ENCODE measurements at places on chromosomes 3 and 15.

DNA sequence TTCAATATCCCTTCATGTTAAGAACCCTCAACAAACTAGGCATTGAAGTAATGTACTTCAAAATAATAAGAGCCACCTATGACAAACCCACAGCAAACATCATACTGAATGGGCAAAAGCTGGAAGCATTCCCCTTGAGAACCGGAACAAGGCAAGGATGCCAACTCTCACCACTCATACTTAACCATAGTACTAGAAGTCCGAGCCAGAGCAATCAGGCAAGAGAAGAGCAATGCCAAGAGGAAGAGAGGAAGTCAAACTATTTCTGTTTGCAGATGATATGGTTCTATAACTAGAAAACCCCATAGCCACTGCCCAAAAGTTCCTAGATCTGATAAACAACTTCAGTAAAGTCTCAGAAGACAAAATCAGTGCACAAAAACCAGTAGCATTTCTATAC lies 161.9 kb downstream of the UBE2E2 start:
- no peak for DNase-seq

GRCh38 chr3:186551387-186551786 lies 7.2 kb upstream of the CRYGS start:
- DNase-seq: no peak

DNA sequence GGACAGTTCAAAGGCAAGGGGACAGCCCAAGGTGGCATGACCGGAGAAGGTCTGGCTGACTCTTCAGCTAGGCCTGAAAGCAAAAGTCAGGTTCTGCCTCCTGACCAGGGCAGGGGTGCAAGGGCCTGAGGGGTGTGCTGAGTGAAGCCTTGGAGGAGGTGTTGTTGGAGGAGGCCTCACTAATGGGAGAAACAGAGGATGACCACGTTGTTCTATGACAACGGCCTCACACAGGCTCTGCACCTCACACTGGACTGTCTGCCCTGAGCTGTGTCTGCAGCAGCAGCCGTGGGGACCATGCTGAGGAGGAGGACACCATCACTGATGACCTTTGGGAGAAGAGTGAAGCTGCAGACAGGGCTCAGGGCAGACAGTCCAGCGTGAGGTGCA lies 116.9 kb upstream of the ABHD17C start:
- no peak for DNase-seq

GRCh38 chr15:87777054-87777561 lies 479.4 kb downstream of the NTRK3 start:
- DNase-seq: peak; percentile 57

- no peak for DNase-seq
Observed at GRCh38 chr3:40045051-40045450, 235.6 kb downstream of the MYRIP start.

DNA sequence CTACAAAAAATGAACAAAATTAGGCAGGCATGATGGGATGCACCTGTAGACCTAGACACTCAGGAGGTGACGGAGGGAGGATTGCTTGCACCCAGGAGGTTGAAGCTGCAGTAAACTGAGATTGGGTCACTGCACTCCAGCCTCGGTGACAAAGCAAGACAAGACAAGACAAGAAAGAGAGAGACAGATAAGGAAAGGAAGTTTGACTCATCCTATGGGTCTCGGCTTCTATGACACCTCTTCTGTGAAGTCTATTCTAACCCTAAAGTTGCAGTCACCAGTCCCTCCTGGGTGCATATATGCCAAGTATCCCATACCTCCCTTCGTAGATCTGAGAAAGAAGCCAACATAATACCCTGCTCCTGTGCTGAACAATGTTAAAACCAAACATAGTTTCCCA lies 7.9 kb upstream of the ZMAT3 start:
- DNase-seq: no peak

DNA sequence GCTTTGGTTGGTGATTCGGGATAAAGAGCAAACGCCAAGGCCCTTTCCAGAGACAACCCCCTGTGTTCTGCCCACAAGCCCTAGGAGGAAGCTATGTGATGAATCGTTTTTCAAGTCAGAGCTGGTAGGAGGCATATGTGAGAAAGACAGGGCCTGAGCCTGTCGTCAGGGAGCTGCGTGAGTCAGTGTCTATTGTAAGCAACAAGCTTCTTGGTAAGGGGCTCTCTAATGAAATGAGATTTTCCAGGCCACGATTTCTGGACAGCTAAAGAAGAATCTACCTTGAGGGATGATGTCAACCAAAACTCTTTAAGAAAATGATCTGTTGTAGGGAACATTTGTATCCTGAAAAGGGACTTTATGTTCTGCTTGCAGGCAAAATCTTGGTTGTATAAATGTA lies 318.9 kb upstream of the IL12A start:
- DNase-seq: no peak

DNA sequence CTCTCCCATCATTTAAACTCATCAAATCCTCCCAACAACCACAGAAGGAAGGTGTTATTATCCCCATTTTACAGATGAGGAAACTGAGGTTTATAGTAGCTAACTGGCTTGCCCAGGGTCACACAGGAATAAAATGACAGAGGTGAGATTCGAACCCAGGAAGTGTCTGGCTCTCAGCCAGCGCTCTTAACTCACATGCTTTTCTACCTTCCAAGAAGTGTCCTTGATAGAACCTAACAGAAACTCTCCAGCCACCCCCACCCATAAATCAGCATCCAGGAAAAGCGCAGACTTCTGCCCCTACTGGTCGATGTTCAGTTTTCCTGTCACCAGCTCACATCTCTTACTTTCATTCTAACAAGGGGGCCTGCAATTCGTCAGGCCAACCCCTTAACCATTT lies 51.7 kb downstream of the SPATA12 start:
- DNase-seq: no peak

- DNase-seq: no peak
Observed at GRCh38 chr3:164326714-164327113, 751.6 kb downstream of the SI start.

- DNase-seq: no peak
Observed at GRCh38 chr3:32000877-32001276, 19.3 kb downstream of the ZNF860 start.

DNA sequence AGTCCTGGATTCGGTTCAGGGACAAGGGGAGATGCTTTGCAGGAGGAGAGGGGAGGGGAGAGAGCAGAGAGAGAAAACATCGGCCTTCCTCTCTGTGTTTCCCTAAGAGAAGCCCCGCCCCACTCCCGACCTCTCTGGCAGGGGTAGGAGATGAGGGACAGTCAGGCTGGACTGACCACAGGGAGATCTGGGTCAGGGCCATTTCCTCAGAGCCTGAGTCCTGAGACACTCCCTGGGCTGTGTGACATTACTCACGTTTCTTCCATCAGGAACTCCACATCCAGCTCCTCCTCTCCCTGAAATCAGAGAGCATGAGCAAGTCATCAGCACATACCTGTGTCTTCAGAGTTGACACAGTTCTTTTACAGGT lies 9.1 kb downstream of the PLA2G4D start:
- no peak for DNase-seq

DNA sequence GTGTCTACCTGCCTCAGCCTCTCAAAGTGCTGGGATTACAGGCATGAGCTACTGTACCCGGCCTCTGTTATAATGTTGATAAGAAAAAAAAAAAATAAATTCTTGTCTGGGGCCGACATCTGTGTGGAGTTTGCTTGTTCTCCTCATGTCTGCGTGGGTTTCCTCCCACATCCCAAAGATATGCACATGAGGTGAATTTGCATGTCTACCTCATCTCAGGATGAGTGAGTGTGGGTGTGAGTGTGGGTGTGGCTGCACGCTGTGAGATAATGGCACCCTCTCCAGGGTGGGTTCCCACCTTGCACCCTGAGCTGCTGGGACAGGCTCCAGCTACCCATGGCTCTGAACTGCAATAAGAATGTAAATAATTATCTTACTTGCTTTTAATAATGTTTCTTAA lies 25.9 kb upstream of the UACA start:
- no peak for DNase-seq

GRCh38 chr15:64807751-64808222 lies 17.7 kb downstream of the PIF1 start:
- no peak for DNase-seq

DNA sequence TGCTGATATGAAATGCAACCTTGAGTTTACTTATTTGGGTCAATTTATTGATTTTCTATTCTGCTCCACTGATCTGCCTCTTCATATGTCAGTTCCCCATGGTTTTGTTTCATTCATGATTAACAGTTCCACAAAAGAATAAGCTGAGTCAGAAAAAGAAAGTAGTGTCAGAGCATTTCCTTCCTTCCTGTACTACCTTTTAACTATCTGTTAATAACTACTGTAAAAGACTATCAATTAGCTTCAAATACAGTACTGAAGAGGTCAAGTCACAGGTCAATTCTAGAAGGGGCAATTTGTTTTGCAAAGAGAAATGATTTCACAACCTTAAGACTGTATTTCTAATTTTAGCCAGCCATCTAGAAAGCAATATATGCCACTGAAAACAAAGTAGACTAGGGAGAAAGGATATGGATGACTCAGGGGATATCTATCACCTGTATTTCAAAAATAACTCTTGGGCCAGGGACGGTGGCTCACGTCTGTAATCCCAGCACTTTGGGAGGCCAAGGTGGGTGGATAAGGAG lies 129.5 kb downstream of the TFDP2 start:
- no peak for DNase-seq

DNA sequence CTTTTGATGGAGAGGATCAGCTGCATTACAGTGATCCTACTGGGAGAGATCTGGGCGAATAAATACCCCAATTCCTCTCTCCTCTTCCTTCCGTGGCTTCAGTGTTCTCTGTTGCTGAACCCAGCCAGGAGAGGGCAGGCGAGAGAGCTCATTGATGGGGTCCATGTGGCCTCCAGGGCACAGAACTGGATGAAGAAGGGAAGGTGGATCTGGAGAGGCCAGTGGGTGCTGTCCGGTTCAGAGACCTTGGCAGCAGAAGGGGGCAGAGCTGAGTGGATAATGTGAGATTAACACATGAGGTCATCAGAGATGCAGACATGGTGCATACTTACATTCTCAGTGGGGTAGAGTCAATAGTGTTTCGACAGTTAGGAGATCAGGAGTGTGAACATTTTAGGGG lies 193.6 kb downstream of the CLSTN2 start:
- DNase-seq: no peak

- DNase-seq: no peak
Observed at GRCh38 chr15:43828061-43828657, 1.4 kb downstream of the WDR76 start.

GRCh38 chr15:84961707-84962106 lies 19.9 kb upstream of the PDE8A start:
- DNase-seq: no peak

- no peak for DNase-seq
Observed at GRCh38 chr3:197936819-197937384, 13.1 kb upstream of the RPL35A start.

DNA sequence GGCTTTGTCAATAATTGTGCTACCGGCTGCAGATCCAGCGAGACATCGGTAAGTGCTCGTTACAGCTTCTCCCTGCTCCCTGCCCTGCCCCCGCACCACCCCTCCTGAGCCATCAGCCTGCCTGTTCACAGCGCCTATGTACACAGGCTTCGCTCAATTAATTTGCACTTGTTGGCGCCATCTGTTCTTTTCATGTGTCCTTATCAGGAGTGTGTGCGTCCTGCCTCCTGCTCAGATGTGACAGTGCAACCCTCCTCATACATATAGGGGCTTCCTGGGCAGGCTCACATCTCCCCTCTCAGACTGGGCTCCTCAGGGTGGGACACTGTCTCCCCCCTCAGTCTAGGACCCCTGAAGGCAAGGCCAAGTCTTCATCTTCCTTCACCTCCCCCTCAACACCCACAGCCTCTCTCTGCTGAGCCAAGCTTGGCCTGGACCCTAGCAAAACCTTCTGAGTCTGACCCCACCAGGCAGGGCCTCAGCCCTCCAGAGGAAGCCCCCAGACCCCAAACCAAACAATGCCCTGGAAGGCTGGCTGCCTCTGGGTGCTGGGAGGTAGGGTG lies 54.9 kb downstream of the CYP11A1 start:
- no peak for DNase-seq

- DNase-seq: no peak
Observed at GRCh38 chr3:144957398-144958101, 985.9 kb downstream of the DIPK2A start.

GRCh38 chr3:86969500-86970189 lies 21.3 kb downstream of the VGLL3 start:
- DNase-seq: no peak

DNA sequence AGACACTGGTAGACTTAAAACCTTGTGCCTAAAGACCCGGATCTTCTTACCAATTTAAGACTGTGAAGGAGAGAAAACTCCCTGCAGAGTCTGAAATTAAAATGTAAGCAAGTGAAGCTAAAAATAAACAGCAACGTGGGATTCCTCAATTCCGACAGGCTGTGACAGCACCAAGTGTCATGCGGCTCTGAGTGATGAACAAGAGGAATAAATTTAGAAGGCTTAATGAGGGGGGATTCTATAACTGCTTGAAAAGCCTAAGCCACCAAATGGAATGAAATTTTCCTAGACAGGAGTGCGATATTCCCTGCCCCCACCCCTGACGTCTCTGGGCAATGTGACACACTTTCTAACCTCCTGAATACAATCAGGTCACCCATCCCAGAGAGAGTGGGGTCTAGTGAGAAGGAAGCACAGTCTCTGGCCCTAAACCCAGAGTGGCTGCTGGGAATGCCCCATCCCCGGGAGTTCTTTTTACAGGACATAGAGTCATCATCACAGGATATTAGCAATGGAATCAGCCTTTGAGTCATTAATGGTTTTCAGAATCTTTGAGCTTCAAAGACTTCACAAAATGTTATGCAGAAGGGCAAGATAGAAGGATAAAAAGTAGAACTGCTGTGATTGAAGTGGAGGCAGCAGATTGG lies 114.3 kb downstream of the EDEM1 start:
- no peak for DNase-seq

GRCh38 chr15:58038426-58039078 lies 27.0 kb downstream of the ALDH1A2 start:
- peak; percentile 61 for DNase-seq

DNA sequence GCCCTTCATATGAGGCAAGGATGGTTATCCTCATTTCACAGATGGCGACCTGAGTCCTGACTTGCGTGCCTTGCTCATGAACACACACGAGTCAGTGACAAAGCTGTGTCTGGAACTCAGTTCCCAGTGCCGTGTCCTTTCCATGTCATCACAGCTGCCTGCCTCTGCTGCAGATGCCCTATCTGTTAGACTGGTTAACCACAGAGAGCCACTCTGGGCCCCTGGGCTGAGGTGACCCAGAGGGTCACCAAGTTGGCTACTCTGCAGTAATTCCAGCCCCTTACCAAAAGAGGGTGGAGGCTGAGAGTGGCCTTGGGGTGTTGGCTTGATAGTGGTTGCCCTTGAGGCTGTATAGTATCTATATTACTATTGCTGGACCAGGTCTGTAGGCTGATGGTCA lies 41.0 kb downstream of the RAB11A start:
- DNase-seq: no peak

DNA sequence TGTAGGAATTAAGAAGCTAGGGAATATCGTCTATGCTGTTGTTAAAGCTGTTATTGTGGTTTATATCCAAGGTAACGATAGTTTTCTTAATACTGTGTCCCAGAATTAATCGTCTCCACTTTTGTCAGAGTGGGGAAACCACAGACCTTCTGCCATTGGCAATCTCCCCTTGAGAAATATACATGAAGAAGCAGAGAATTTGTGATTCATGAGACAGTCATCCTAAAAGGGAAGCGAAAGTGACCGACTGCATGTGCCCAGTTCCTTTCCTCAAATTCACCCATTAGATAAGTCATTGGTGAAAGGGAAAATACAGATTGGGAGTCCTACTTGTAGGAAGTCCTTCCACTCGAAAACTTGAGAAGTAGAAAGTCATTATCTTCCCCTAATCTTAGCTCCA lies 26.6 kb downstream of the DIPK2A start:
- DNase-seq: no peak

All from skeletal muscle cell (primary cell).